Activated CD4-positive, alpha-beta T cell treated with anti-CD3 and anti-CD28 coated beads for 4 hours (primary cell): ENCODE measurements at places on chromosomes 4 and X.

- DNase-seq, result no peak
Measured at GRCh38 chrX:110667706-110668105, 127.9 kb downstream of the CHRDL1 start.

DNA sequence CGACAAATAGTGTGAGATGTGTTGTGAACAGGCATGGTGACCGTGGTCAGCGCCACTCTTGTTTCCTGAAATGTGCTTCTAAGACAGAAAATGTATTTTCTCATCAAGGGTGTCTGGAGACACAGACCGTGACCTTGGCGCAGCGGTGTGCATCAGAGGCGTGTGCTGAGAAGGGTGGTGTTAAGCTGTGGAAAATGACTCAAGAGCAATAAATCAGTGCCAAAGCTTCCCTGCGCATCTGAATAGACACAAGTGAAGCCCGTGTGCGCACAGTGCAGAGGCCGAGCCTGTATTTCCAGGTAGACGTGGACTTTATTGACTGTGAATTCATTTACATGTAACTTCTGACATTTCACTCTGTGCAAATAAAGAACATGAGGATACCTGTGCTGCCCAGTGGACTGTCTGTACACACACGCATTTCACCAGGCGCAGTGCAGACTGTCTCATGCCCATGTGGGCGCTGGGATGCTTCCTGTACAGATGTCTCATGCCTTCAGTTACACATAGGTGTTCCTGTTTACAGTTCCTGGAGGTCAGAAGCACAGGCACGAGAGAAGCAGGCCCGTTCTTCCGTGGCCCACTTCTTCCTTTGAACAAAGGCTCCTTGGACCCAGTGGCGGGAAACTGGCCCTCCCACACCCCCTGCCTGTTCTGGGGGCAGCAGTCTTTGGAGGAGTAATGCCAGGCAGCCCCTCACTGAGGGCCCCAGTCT is 31.9 kb downstream of the NSG1 start:
- no peak for DNase-seq

DNA sequence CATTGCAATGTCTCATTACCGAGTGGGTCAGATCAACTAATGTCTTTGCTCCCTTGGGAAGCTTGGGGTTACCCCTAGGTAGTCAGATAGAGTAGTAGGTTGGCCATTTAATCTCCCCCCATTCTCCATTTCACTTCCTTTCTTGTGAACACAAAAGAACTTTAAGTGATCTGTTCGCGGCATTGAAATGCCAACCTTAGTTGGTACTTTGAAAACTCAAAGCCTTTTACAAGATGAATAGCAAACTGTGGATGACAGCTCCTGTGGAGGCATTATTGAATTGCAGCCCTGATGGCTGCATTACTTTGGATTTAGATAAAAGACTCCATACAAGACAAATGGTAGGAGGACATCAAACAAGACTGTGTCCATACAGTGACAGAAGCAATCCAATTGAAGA is 469.1 kb downstream of the GBA3 start:
- DNase-seq, result no peak

DNA sequence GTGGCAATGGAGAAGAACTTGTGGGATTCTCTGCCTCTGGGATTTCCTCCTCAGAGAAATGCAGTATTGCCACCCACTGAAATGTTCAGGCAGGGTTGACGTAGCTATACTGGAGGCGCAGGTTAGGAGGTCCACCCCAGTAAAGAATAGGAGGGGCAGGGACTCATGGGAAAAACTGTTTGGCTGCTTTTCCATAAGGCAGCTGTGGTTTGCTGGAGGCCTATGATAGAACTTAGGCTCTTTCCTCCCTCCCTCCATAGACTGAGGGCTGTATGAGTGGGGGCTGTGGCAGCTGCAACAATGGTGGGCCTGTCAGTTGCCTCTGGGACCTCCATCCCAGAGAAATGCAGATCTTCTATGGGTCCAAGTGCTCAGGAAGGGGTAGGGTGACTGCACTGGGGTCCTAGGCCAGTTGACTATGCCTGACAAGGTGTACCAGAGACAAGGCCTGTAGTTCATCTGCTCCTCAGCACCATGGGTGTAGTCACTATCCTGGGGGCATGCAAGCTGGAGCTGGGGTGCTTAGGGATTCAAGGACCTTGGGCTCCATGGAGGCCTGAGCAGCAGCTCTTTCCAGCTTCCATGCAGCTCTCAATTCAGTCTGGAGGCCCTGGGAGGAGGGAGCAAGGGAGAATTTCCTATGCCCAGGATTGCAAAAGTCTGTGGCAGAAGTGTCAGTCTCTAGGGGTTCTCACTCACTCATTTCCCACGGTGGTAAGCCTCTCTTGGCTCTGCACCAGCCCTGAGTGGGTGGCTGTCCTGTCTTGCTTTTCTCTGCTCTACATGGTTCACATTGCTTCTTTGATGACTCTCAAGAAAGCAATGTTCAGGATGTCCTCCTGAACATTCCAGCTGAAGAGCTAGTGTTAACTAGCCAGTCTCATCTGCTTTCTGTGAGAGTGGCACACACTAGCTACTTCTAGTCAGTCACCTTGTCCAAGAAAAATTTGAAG is 353.0 kb downstream of the IDS start:
- DNase-seq, result no peak

GRCh38 chr4:180717451-180718033 is 1525.7 kb upstream of the TENM3 start:
- DNase-seq, result no peak

DNA sequence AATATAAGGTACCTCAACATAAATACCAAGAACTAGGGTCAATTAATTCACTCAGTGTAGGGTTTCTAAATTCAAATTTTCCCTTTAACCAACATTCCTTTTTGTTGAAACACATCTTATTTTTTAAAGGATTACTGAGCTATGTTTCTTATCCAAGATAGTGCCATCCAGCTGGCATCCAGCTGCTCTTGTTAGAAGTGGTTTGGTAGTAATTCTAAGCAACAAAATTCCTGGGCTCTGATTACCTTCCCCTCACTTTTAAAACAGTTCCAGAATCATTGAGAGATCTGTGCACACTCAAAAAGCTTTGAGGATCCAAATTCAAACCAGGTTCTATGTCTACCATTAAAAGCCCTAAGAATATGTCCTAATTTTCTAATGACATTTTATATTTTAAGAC is 583.7 kb downstream of the TRIML1 start:
- DNase-seq, result no peak

DNA sequence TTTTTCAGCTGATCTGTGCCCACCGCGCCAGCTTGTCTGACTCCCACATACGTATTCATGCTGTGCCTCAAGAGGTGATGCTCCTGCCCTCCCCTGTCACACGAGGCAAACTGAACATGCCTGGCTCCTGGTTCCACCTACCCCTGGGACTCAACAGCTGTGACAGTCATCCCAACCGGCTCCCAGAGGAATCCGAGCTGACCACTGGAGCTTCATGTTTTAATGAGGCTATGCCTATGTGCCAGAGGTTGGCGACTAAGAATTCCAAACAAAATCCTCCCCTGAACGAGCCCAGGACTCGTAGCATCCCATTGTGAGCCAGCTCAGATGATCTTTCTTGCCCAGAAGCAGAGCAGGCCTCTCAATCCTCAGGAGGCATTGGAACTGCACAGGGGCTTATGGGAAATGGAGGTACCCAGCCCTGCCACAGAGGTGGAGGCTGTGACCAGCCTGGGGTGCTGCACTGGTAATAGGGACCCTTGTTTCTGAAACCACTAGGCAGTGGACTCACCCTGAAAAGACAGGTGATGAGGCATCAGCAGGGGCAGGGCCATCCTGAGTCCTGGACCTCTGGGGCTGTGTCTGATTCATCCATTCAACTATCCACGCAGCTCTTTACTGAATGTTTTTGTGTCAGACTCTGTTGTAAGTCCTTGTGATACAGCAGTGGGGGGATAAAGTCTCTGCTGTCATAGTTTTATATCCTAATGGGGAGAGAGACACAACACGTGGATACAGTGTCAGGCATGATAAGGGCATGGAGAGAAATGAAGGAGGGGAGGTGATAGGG is 325.0 kb downstream of the EVC2 start:
- no peak for DNase-seq

DNA sequence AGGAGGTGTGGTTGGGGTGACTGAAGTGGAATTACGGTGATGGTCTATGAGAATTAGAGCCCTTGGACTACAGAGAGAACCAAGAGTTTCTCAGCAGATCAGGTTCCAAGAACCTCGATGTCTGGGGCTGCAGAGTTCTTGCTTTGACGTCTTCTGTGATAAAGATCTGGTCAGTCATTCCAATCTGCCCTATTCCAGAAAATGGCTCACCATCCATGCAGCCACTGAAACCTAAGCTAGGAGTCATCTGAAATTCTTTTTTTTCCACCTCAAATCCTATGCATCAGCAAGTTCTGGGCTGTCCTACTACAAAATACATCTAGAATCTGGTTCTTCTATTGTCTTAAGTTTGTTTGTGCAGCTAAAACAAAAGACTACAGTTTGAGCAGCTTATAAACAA is 254.4 kb upstream of the PGRMC2 start:
- DNase-seq, result no peak
